Muscle of arm (tissue), 14 donors: ENCODE measurements at places on chromosomes 3 and 15.

DNA sequence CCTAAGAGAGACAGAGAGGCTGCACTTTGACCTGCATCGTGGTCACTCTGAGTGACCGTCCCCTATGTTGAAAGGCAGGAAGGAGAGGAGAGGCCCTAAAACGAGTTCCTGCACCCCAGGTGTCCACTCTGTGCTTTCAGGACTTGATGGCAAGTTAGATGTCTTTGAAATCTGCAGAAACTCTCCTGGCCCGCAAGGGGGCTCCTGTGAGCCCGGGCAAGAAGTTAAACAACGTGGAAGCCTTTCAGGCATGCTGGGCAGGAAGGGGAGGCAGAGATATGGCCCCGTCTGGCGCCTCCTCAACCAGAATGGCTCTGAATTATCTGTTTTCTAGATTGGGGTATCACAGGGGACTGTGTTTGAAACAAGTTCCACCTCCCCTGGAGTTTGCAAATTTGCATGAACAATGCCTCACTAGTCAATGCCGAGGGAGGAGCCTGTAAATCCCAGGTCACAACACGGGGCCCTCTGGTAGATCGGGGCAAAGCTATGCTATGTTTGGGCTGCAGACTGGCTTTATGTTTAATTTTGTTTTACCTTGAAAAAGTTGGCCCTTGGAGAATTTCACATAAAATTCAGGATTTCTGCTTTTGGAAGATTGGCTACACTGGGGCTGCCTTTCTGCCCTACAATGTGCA lies 9.8 kb downstream of the CTXND1 start:
- no peak for DNase-seq

- DNase-seq, result no peak
Measured at GRCh38 chr3:154972951-154973350, 107.2 kb upstream of the MME start.

DNA sequence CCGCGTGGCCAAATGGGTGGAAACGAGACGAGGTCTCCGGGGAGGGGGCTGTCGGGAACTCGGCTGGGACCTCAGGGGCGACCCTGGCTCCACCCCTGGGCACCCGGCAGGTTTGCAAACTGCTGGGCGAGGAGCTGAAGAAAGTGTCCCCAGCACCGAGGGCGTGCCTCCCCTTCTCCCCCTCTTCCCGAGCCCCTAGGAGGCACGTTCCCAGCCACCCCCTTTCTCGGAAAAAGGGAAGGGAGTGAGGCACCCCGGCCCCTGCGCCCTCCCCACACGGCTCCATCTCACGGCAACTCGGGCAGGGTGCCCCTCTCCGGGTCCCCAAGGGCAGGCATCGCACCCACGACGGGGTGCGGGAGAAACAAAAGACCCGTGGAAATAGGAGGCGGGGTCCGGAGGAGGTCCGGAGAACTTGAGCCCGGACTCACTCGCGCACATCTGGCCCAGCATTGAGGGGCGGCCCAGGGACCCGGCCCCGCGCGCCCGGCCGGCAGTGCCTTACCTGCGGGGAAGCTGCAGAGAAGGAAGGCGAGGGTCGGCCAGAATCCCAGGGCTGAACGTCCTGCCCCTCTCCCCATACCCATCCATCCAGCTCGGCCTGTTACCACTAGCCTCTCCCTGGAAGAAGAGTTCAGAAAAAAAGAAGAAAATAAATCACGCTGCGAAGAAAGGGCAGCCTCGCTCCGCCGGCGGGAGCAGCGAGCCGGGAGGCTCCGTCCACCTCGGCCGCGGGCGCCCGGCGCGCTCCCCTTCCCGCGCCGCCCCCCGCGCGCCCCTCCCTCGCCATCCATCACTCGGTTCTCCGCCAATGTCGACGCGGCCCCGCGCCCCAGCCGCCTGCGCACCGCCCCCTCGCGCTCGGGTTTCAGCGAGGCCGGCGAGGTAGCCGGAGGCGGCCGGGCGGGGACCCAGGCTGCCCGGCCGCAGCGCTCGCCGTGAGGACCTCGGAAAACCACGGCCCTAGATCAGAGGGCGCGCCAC lies 16.3 kb downstream of the RGMA start:
- DNase-seq, result peak; percentile 90

GRCh38 chr15:41981371-41982132 lies 9.2 kb upstream of the EHD4 start:
- DNase-seq, result no peak

GRCh38 chr15:59137566-59137965 lies 32.6 kb downstream of the CCNB2 start:
- no peak for DNase-seq

DNA sequence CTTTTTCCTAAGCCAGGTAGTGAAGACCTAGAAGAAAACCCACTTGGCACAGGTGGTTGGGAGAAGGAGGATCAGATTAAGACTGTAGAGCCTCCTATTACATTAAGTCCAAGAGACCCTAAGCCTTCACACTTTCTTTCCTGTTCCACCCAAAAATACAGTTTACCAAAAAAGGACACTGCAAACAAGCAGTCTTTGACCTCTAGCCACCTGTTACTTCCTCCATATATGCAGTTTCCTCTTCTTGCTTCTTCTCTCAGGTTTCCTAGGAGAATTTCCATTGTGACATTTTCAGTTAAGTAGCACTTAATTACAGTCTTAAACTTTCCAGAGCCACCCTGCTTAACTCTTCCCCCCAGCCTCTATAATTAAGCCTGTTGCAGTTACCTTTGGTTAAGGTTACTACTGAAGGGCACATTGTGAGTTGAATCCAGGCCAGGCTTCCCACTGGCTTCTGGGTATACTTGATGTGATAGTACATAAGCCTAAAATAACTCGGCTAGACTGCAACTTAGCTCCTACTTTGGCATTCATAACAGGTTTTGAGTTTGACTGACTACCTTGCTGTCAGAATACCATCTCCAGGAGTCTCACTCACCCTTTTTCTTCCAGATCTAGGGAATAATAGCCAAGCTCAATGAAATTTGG lies 114.2 kb upstream of the UMPS start:
- DNase-seq, result no peak

GRCh38 chr15:40338921-40339620 lies 1.7 kb downstream of the CCDC9B start:
- DNase-seq, result no peak

GRCh38 chr3:27324686-27325085 lies 44.5 kb downstream of the NEK10 start:
- DNase-seq, result no peak

GRCh38 chr15:58734859-58735258 lies 14.6 kb downstream of the ADAM10 start:
- DNase-seq, result no peak

DNA sequence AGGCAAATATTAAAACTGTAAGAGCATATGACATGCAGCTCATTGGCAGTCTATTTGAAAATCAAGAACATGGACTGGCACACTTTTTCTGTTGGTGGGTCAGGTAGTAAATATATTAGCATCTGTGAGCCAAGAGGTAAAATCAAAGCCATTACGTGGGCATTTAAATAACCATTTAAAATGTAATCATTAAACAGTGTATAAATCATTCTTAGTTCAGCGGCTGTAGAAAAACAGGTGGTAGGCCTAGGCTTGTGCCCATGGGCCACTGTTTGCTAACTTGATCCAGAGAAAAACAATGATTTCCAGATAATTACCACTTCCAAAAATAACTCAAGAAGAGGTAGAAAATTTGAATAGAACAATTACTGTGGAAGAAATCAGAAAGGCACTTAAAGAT lies 105.1 kb downstream of the CHST2 start:
- no peak for DNase-seq

- no peak for DNase-seq
Measured at GRCh38 chr3:23723930-23724329, 81.8 kb upstream of the UBE2E1 start.

- DNase-seq, result no peak
Measured at GRCh38 chr3:47000922-47001730, 21.7 kb downstream of the NBEAL2 start.

DNA sequence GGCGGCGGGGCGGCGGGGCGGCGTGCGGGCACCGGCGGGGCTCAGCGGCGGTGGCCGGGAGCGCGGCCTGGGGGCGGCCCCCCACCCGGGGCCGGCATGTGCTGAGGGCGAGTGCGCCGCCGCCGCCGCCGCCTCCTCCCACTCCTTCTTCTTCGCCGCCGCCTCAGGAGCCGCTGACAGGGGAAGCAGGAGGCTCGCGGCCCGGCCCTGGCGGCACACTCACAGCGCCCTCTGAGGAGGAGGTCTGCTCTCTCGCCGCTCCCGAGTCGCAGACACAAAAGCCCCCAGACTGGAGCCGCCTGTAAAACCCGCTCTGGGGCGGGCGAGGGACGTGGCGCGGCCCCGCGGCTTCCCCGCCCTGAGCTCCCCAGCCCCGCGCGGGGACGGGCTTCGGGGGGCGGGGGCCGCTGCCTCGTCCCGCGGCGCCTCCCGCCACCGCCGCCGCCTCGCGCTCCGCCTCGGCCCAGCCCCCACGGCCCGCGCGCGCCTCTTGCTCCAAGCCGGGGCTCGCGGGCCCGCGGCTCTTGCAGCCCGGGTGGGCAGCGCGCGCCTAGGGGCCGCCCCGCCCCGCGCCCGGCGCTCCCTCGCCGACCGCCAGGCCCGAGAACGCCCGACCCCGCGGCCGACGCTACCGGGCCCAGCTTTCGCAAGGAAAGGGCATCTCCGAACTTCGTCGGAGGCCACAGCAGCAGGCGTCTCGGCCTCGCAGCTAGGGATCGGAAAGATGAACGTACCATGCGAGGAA lies at the start of gene PYGO1:
Gene PYGO1 (minus strand): TSS at position 276 of the 745 bp plus-strand sequence. CDS start 462 bp downstream, outside the sequence.
- DNase-seq, result peak; percentile 63

GRCh38 chr3:195697582-195698324 lies 23.0 kb upstream of the MUC20 start:
- no peak for DNase-seq

GRCh38 chr15:83695901-83696425 lies 42.0 kb downstream of the ADAMTSL3 start:
- no peak for DNase-seq

- no peak for DNase-seq
Measured at GRCh38 chr15:27495963-27496459, 525.0 kb downstream of the GABRG3 start.

GRCh38 chr15:66894986-66895780 lies 170.2 kb upstream of the SMAD3 start:
- DNase-seq, result no peak

DNA sequence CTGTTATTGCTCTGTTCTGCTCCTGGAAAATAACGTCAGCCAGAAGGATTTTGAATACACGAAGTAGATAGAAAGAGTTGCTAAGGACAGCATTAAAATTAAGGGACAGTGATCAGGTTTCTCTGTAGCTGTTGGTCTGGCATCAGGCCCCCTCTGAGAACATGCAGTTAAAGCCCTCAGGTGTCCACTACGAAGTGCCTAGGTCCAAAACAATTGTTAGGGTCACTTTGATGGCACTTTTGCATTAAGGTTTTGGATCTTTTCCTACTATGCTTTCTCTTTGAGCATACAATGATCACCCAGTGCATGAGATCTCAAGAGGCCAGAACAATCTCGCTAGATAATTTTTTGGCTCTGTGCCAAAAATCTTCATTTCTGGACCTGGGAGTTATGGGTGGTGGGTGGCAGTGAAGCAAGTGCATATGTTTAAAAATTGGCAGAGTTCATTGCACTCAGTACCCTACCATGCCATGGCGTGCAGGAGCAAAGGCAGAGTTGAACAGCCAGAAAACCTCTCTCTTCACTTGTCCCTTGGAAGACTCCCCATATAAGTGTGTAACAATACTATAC lies 797.6 kb downstream of the ROBO2 start:
- peak; percentile 30 for DNase-seq

DNA sequence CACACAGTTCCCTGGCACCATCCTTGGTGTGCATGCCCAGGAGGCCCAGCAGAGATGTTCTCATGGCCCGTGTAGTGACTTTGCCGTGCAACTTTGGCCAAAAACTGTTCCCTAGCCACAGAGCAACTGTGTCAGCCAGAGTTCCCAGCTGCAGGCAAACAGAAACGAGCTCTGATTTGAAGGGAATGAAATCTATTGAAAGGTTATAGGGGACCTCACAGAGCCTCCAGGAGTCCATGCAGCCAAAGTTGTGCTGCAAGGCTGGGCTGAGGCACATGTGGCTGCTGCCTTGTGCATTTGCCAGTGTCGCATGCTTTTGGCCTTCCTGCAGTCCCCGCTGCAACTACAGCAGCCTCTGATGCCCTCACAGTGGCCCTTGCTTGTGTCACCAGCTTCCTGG lies 70.5 kb downstream of the PLXNA1 start:
- peak; percentile 73 for DNase-seq

DNA sequence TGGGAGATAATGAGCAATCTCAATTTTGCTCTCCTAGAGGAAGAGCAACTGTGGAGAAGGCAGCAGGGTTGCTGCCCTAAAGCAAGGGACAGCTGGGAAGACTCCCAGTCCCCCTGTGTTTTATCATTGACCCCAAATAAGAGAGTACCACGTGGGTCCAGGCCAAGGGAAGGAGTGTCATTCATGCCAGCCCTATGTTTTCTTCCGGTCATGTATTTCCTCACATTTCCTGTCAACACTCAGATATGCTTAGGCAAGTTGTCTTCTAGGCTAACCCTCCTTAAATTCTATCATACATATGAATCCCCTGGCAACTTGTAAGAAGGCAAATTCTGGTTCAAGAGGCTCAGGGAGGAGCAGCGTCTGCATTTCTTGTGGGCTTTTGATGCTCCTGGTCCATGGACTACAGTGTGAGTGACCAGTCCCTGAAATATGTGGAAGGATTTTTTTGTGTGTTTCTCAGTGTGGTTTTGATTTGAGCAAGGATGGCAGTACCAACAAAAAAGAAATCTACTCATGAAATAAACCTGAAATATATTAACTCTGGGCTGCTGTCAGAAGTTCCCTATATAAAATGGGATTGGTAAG lies 31.9 kb upstream of the RPP14 start:
- DNase-seq, result no peak

DNA sequence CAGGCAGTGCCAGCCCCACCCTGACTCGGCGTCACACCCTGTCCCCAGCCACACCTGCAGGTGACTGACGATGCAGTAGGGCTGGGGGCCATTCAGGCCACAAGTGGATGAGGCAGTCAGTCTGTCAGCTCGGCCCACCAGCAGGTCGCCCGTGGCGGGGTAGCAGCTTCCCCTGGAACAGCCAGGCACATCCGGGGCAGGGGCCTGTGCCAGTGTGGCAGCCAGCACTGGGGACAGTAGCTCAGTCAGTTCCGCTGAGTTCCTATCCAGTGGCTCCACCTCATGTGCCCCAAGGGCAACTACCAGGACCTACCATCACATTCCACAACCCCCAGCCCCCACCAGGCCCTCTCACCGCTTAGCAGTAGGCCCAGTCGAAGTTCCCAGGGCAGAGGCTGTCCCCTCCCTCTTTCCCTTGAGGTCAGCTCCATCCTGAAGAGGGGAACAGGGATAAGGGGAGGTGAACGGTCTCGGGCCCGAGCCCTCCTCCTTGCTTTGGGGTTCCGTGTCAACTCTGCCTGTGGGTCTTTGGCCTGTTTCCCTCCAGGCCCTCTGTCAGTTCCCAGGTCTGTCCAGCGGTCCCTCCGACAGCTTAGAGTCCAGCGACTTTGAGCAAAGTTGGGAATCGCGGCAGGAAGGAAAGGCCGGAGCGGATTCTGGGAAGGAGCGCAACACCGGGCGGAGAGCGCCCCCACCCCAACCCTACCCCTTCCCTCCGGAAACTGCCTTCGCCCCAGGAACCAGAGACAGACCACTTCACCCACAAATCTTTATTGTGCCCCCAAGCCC lies at the start of gene LAMB2:
Gene LAMB2 (minus strand): TSS at position 614 of the 789 bp plus-strand sequence. CDS start 183 bp downstream, at position 431.
- DNase-seq, result peak; percentile 87

- no peak for DNase-seq
Measured at GRCh38 chr3:124574012-124574411, 156.2 kb upstream of the UMPS start.
